ENCODE measurements at places on chromosomes 4 and X.

GRCh38 chr4:159191989-159192388 lies 89.1 kb downstream of the RAPGEF2 start:
- peak; percentile 37 for DNase-seq

GRCh38 chrX:55163171-55163570 lies 57.0 kb upstream of the PAGE5 start:
- no peak for DNase-seq

- DNase-seq, result no peak
These were observed 100.8 kb downstream of the ANXA3 start for GRCh38 chr4:78652282-78652876.

GRCh38 chr4:26299254-26299882 lies 21.4 kb upstream of the RBPJ start:
- no peak for DNase-seq

GRCh38 chr4:51884055-51884454 lies 41.1 kb downstream of the DCUN1D4 start:
- DNase-seq, result no peak

GRCh38 chrX:105823092-105823455 lies 735 bp downstream of the NRK start:
- DNase-seq, result no peak

DNA sequence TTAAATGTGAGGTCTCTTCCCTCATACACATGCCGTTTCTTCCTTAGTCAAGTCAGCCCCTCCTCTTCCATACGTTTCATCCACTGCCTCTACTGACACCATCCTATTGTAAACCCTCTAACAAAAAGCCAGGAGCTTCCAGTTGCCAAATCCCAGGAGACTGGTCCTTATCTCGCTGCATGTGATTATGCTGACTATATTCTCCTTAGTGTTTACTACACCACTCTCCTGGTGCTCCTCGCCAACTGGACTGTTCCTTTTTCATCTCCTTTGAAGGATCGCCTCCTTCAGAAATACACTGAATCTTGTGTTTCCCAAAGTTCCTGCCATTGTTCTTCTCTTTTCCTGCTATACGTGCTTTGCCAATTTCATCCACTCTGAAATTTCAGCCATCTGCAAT lies 27.7 kb downstream of the MAML3 start:
- no peak for DNase-seq

DNA sequence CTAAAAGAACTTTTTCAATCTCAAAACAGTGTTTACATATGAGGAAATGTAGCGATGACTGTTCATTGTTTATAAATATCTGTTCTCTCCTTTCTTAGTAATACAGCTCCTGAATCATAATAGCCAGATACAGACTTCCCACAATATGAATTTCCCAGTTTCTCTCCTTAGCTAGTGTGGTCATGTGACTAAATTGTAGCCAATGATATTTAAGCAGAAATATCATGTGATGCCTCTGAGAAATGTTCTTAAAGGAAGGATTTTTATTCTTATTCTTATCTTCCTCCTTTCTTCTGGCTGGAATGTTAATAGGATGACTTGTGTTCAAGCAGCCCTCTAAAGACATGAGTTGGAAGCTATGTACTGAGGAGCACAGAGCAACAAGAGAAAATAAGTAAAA lies 383.7 kb upstream of the ATOH1 start:
- no peak for DNase-seq

DNA sequence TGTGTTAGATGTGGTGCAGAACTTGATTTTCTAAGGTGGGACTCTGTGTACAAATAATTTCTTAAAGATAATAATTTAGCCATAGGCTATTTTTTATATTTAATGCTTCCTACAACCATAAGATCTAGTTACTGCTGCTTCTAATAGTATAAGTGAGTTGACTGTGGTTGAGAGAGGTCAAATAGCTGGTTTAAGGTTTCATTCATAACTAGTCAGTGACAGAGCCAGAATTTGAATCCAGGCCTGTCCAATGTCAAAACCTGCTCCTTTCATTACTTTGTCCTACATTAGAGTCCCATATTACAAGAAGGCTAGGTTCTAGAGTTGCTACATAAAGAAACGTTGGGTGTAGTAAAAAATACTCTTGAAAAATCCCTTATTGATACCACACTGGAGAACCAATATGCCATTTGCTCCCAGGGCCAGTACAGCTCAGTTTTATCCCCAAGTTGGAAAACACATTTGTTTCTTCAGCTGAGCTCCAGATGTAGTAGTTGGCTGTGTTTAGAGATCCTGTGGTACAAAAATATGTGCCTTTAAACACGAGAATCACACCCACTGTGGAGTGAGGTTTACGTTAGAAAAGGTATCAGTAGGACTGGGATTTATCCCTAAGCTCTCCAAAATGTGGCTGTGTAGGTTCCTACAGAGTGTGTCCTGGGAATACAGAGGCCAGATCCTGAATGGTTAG lies 84.3 kb downstream of the REPS2 start:
- no peak for DNase-seq

Data from skeletal muscle cell (primary cell).